ENCODE measurements at places on chromosomes 3 and 15. TPM values are rescaled to one million over a fixed set of nuclear protein-coding genes. Genes with fewer than 3 reads are reported as not detected.
A peak's percentile ranks its signal among the peaks of the same experiment; 100 is the strongest.

- H3K36me3 ChIP-seq: no peaks in the 10 kb centered on the region
- H3K27me3 ChIP-seq: no peaks in the 10 kb centered on the region
- H3K4me1 ChIP-seq: no peaks in the 10 kb centered on the region
These were observed 341.8 kb upstream of the TBL1XR1 start for GRCh38 chr3:177538750-177539730.

- no peak overlapping the region for H3K4me3 ChIP-seq
- H3K4me1 ChIP-seq: no peaks in the 10 kb centered on the region
- no peak for DNase-seq
- no peak overlapping the region for H3K27ac ChIP-seq
- no peaks in the 10 kb centered on the region for H3K36me3 ChIP-seq
These were observed 101.5 kb downstream of the FBXL22 start for GRCh38 chr15:63698692-63699091.

GRCh38 chr3:71111784-71112440, 471.6 kb downstream of the FOXP1 start:
- DNase-seq: peak; percentile 4
- no peaks in the 10 kb centered on the region for H3K4me1 ChIP-seq
- no peak overlapping the region for H3K4me3 ChIP-seq
- H3K27me3 ChIP-seq: no peaks in the 10 kb centered on the region
- H3K27ac ChIP-seq: no peak overlapping the region
- no peaks in the 10 kb centered on the region for H3K36me3 ChIP-seq

- no peak for DNase-seq
- no peak overlapping the region for H3K27ac ChIP-seq
- no peaks in the 10 kb centered on the region for H3K4me1 ChIP-seq
- H3K4me3 ChIP-seq: no peak overlapping the region
- H3K36me3 ChIP-seq: no peaks in the 10 kb centered on the region
These were observed 131.0 kb downstream of the IL5RA start for GRCh38 chr3:2978977-2979732.

DNA sequence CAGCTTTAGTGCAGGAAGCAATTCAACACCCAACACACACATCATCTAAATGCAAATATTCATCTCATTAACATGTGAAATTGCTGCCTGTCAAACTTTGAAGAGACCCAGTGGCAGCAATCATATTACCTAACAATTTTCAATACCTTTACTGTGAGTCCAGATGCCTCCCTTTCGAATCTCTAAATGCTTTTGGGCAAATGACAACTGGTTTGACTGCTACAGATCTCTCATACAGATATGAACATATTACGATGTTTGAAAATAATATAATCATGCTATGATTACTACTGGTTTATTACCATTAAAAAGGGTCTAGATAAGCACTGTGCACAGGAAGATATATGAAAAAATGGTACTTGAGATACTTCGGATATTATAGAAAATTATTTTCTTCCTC, 137.9 kb downstream of the ADAMTS9 start:
- H3K27ac ChIP-seq: no peak overlapping the region
- no peaks in the 10 kb centered on the region for H3K4me1 ChIP-seq
- H3K36me3 ChIP-seq: no peaks in the 10 kb centered on the region
- DNase-seq: no peak
- peaks cover 43% of the 10 kb centered on the region for H3K27me3 ChIP-seq

- H3K27ac ChIP-seq: no peak overlapping the region
- no peak for DNase-seq
- H3K36me3 ChIP-seq: no peaks in the 10 kb centered on the region
- no peak overlapping the region for H3K4me3 ChIP-seq
- peaks cover 29% of the 10 kb centered on the region for H3K27me3 ChIP-seq
- H3K4me1 ChIP-seq: no peaks in the 10 kb centered on the region
These were observed 234.5 kb upstream of the ICE2 start for GRCh38 chr15:60713119-60714084.

The CD80 gene
- not detected for total RNA-seq

DNA sequence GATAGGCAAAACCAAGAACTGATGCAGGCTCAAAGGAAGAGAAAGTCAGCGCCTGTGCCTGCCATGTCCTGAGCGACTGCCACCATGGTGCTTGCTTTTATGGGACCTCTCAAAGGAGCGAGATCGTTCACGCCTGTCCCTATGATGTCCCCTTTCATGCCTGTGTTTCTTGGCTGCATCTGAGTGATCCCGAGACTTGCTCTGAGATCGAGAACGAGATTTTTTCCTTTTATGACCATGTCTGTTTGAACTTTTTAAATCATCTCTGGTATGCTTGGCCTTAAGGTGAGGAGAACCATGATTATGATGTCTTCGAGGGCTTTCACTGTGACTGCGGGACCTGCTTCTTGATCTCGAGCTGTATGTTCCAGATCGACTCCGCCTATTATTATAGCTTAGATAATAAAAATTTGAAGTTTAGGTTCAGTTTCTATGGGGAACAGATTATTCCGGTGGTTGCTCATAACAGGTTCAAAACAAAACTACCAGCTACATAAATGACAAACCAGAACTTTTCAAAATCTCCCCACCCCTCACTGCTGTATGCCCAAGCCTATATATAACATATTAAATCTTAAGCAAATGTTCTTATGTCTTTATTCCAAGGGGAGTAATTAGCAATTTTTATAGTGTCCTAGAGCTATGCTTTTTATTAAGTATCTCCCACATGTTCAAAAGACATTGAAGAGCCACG, 11.6 kb downstream of the CCNL1 start:
- H3K4me3 ChIP-seq: no peak overlapping the region
- H3K4me1 ChIP-seq: no peaks in the 10 kb centered on the region
- H3K27ac ChIP-seq: no peak overlapping the region
- DNase-seq: no peak
- no peaks in the 10 kb centered on the region for H3K27me3 ChIP-seq

DNA sequence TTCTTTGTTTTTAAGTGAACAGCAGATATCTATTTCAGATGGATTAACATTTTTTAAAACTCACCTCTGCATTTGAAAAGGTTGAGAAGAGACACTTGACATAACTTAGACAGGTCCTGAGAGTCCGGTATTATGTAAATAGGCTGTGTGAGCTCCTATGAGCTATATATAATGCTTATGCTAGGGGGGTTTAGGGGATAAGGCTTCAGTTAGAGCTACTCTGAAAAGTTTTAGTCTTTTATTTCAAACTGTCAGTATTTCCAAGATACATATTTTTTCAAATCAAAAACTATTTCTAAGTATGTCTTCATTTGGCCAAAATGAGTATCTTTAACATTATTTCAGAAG, 16.9 kb downstream of the SHC4 start:
- H3K27me3 ChIP-seq: no peaks in the 10 kb centered on the region
- no peak for DNase-seq
- H3K27ac ChIP-seq: no peak overlapping the region

The GBE1 gene
- total RNA-seq: 27.7 TPM

The ADGRG7 gene
- total RNA-seq: not detected

GRCh38 chr15:93359425-93360131, 270.6 kb upstream of the RGMA start:
- peaks cover 10% of the 10 kb centered on the region for H3K27me3 ChIP-seq
- H3K36me3 ChIP-seq: no peaks in the 10 kb centered on the region
- H3K4me1 ChIP-seq: no peaks in the 10 kb centered on the region
- H3K4me3 ChIP-seq: no peak overlapping the region
- DNase-seq: no peak

- H3K27me3 ChIP-seq: no peaks in the 10 kb centered on the region
- DNase-seq: no peak
- no peak overlapping the region for H3K27ac ChIP-seq
- H3K4me3 ChIP-seq: no peak overlapping the region
- H3K36me3 ChIP-seq: no peaks in the 10 kb centered on the region
These were observed 5.3 kb downstream of the MYLK start for GRCh38 chr3:123878807-123879206.

- peak overlapping the region; percentile 87 for H3K27ac ChIP-seq
- DNase-seq: no peak
- H3K36me3 ChIP-seq: peaks cover 28% of the 10 kb centered on the region
- H3K4me1 ChIP-seq: peaks cover 20% of the 10 kb centered on the region
- H3K27me3 ChIP-seq: no peaks in the 10 kb centered on the region
- no peak overlapping the region for H3K4me3 ChIP-seq
These were observed 2.1 kb downstream of the TMEM43 start for GRCh38 chr3:14126887-14127505.

DNA sequence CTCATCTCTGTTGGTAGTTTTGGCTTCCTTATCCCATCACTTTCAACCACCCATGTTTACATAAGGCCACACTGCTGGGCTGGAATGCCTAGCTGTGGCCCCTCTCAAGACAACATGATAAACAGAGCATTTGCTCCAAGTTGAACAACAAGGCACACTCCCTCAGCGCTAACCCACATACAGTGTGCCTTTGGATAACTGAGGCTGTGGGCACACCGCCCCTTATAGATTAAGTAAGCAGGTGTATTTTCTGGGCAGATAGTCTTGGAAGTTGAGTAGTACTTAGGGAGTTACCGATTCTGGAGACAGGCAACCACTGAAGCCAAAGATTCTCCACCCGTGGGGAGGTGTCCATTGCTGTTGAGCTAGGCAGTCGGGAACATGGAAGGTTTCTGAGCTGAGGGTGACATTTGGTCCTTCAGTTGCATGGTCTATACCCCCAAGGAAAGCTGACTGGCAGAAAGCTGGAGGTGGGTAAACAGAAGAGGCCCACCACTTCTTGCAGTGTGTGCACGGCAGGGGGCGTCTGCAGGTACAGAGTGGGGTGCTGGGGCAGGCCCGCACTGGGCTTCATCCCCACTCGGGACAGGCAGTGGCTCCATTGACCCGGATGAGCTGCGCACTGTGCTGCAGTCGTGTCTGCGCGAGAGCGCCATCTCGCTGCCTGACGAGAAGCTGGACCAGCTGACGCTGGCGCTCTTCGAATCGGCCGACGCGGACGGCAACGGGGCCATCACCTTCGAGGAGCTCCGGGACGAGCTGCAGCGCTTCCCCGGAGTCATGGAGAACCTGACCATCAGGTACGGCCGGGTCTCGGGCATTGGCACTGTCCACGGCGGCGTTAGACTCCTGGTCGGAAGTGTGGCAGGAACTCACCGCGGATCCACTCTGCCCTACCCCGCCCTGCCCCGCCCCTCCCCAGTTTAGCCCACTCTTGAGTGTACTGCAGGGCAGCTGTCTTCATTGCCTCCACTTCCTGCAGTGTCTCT, 16.8 kb downstream of the NOX5 start:
- no peaks in the 10 kb centered on the region for H3K36me3 ChIP-seq
- peak; percentile 65 for DNase-seq
- peak overlapping the region; percentile 44 for H3K4me3 ChIP-seq

- H3K36me3 ChIP-seq: no peaks in the 10 kb centered on the region
- no peak overlapping the region for H3K27ac ChIP-seq
These were observed 108.8 kb downstream of the CHST2 start for GRCh38 chr3:143228405-143228804.

DNA sequence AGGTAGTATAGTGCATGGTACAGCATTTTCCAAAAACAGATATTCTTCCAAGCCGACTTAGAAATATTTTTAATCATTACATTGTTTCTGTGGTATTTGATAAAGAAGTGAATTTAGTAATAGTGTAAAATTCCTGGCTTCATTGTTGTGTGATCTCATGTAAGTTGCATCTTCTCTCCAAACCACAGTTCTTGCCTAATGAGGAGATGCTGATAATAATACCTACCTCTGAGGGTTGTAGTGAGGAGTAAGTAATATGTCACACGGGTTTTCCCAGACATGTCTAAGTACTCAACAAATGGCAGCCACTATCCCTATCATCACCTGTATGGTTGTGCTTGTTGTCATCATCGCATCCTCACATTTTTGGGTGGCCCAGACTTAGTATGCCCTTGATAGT, 167.3 kb downstream of the SLCO3A1 start:
- H3K4me3 ChIP-seq: no peak overlapping the region
- H3K27me3 ChIP-seq: peaks cover 3% of the 10 kb centered on the region
- H3K36me3 ChIP-seq: no peaks in the 10 kb centered on the region
- H3K27ac ChIP-seq: no peak overlapping the region
- no peak for DNase-seq

The WWTR1 gene
- total RNA-seq: 46.9 TPM

GRCh38 chr3:20700714-20701113, 514.7 kb upstream of the SGO1 start:
- no peak overlapping the region for H3K27ac ChIP-seq
- H3K27me3 ChIP-seq: no peaks in the 10 kb centered on the region
- no peaks in the 10 kb centered on the region for H3K36me3 ChIP-seq
- no peak for DNase-seq
- no peak overlapping the region for H3K4me3 ChIP-seq
- H3K4me1 ChIP-seq: no peaks in the 10 kb centered on the region

GRCh38 chr3:16801223-16801622, 83.5 kb upstream of the PLCL2 start:
- no peaks in the 10 kb centered on the region for H3K36me3 ChIP-seq
- no peaks in the 10 kb centered on the region for H3K4me1 ChIP-seq

Measured in HCT116 (cell line).